ENCODE measurements at places on chromosomes 5 and 9.

DNA sequence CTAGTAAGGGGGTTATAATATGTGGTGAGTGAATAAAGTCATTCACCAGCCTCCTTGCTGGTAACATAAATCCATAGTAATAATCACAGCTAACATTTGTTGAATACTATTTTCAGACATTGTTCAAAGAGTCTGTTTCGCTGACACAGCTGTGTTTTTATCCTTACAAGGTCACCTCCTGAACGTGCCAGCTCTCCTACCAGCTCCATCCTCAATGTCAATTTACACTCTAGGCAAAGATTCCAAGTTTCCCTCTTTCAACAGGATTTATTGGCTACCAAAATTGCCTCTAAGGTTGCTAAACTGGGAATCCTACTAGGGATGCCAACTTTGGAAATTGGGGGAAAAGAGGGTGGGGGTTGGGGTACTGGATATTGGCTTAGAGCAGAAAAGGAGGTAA lies 30.7 kb upstream of the SMC5 start:
- no peak for DNase-seq

- DNase-seq, result no peak
These were observed 48.8 kb downstream of the TRPM3 start for GRCh38 chr9:71072587-71072986.

GRCh38 chr9:5191985-5192384 lies 6.5 kb upstream of the INSL6 start:
- no peak for DNase-seq

- DNase-seq, result peak; percentile 46
These were observed 4.1 kb downstream of the MRPS2 start for GRCh38 chr9:135504262-135505243.

GRCh38 chr9:127313042-127313560 lies 48.5 kb downstream of the GARNL3 start:
- DNase-seq, result no peak

DNA sequence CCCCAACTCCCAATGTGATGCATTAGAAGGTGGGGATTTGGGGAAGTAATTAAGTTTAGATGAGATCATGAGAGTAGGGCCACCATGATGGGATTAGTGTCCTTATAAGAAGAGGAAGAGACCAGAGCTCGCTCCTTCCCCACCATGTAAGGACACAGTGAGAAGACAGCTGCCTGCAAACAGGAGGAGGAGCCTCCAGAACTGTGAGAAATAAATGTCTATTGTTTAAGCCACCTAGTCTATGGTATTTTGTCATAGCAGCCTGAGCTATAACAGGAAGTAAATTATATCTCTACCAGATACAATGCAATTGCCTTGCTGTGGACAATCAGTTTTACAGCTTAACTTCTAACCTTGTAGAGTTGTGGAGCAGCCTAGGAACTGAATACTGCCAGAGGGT lies 58.0 kb downstream of the ANKRD33B start:
- no peak for DNase-seq

- no peak for DNase-seq
These were observed 5.2 kb downstream of the PPP2R2B start for GRCh38 chr5:146873186-146873917.

- DNase-seq, result no peak
These were observed 4.6 kb upstream of the SMIM32 start for GRCh38 chr5:136197462-136198142.

GRCh38 chr5:74976651-74977050 lies 75.7 kb downstream of the GCNT4 start:
- no peak for DNase-seq

DNA sequence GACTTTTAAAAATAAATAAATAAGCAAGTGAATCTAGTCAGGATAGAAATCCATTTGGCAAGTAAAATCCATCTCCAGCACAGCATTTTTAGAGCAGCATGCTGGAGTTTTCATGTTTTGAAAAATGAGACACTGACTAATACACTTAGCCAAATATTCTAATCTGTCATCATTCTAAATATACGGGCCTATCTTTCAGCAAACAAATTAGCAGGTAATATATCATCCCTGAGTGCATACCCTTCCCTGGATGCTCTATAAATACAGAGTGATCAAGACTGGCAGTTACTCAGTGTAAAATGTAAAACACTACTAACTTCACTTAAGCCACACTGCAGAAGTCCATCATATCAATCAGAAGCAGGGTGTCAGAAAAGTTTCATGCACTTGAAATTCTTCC lies 58.4 kb downstream of the MLLT3 start:
- DNase-seq, result no peak

DNA sequence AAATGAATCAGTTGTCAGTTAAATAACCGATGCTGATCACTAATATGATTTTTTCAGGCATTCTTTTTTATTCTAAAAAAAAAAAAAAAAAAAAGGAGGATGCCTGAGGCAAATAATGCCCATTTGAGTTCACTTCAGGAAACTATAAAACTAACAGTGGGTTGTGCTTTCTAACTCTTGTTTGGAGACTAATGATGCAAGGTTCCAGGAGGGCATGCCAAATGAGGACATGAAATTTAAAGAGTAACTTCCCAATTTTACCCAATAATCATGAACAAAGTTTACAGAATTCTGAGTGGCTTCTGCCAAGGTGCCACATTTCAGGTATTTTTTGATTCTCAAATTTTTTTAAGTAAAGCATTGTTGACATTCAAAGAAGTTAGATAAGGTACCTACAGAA lies 41.0 kb downstream of the CEP120 start:
- DNase-seq, result no peak

DNA sequence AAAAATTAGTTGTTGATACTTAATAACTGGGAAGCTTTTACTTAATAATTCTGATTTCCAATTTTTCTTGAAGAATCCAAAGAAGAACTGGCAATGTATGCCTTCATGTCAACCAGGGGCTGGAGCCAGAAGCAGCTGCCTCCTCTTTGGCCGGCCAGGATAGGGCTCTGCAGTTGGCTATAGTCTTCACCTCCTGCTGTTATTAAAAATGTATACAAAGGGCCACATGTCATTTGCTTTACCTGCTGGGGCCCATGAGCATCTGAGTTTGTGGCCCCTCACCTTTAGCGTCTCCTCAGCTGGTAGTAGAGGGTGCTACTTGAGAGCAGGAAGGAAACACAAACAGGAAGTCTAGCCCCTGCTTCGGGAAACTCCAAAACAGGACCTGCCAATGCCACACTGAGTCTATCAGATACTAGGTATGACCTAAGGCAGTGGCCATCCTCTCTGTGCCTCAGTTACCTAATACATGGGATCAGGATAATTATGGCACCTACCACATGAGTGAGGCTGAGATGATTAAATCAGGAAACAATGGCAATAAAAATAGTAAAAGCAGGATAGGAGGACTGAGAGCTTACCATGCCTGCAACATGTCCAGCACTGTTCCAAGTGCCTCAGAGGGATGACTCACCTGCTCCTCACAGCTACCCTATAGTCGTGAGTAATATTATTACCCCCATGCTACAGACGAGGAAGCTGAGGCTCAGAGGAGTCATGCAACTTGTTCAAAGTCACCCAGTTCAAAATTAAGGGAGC lies 21.3 kb downstream of the CCDC69 start:
- DNase-seq, result no peak

- no peak for DNase-seq
These were observed 13.0 kb upstream of the C9orf72 start for GRCh38 chr9:27586304-27586703.

DNA sequence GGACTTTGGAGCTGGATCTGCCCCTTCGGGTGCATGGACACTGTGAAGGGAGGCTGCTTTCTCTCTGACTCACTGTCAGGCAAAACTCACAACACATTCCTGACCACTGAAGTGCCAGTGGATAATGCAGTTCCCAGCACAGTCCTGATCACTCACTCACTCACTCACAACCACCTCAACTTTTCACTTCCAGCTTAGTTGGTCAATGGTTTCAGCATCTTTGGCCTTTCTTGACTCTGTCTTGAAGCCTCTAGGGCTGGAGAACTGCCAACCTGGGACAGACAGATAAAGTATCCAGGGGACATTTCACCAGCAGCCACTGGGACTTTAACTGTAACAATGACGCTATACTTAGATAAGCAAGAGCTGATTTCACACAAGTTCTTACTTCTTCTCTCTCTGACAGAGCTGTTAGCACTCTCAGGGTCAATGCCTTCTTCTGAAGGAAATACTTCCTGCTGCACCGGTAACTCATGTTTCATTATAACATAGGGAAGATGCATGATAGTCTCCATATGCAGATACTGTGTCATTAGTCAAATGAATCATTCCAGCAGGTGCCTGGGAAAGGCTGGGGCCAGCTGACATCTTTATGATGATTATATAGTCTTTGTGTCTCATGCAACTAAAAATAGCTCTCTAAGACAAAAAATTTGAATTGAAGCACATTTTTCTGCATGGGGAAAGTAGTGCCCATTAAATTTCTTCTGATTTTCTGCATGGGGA lies 499.0 kb downstream of the SEMA5A start:
- DNase-seq, result no peak

All from T-helper 1 cell (primary cell).